Activated CD4-positive, alpha-beta T cell treated with anti-CD3 and anti-CD28 coated beads, Interleukin-2, amount 10 ng/mL, durations not matched to agents 24 days and 14 days (primary cell): ENCODE measurements at places on chromosomes 4 and X.

GRCh38 chr4:98720871-98721480 lies 62.6 kb upstream of the TSPAN5 start:
- no peak for DNase-seq

DNA sequence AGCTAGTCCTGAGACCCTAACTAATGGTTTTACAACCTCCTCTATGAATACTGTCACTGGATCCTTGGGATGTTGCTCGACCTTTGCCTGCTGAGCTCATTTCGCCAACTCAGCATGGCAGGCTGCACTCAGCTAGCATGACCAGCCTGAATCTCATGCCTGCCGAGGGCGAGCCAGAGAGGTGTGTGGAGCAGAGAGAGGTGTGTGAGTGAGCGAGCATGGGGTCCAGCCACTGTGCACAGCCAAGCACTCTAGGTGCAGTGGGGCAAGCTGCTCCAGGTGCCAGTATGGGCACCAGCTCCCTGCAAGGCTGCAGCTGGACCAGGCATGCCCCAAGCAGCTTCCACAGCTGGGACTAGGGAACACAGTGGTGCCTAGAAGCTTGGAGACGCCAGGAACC lies 410.9 kb downstream of the PCDH10 start:
- DNase-seq: no peak

DNA sequence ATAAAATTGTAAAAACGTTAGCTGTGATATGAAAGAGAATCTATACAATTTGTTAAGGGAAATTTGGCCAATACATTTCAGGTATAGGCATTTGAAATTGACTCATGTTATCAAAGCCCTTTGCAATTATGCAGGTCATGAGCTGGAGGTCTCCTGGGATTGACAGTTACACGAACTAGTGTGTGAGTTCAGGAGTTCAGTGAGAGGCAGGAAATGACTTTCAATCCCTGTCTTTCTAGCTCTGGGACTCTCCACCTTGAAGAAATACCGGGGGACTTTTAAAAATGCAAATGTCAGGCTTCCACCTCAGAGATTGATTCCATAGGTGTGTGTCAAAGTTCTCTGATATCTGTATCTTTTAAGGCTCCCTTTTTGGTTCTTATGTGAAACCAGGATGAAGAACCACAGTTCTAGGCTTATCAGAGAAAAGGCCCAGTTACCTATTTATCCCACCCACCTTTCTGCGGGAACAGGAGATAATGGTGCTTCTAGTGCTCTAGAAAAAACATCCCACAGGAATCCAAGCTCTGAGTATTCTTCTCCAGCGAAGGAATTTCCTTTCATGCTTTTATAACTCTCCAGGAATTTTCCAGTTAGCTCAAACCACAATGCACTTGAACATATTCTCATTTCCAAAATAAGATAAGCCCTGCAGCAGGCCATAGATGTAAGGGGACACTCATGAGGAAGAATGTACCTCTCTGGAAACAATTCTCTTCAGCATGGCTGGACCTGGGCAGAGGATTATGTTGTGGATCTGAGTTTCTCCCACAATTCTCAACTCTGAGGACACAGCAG lies 501.0 kb downstream of the IDS start:
- DNase-seq: no peak

- no peak for DNase-seq
Measured at GRCh38 chr4:72442715-72443114, 126.3 kb downstream of the ADAMTS3 start.

DNA sequence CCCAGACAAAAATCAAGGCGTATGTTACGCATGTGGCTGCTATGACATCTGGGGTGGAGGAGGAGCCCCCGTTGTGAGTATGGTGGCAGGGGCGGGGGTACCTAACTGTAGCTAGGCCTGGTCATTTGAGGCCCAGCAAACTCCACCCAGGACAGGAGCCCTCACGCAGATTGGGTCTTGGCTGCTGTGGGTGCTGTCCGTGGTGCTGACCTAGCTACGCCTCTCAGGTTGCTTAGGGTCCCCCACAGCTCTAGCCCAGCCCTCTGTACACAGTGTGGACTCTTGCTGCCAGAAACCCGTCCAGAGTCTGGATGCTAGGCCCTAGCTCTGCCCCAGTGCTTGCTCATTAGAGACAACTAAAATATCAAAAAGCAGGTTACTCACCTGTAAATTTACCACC lies 146.7 kb upstream of the PSAPL1 start:
- DNase-seq: peak; percentile 68

- DNase-seq: no peak
Measured at GRCh38 chr4:182716192-182716591, 201.0 kb downstream of the DCTD start.
